Activated CD8-positive, alpha-beta memory T cell treated with anti-CD3 and anti-CD28 coated beads for 4 hours (primary cell): ENCODE measurements at places on chromosomes 1 and 21.

GRCh38 chr1:227793079-227793947 is 22.2 kb upstream of the PRSS38 start:
- DNase-seq, result no peak

DNA sequence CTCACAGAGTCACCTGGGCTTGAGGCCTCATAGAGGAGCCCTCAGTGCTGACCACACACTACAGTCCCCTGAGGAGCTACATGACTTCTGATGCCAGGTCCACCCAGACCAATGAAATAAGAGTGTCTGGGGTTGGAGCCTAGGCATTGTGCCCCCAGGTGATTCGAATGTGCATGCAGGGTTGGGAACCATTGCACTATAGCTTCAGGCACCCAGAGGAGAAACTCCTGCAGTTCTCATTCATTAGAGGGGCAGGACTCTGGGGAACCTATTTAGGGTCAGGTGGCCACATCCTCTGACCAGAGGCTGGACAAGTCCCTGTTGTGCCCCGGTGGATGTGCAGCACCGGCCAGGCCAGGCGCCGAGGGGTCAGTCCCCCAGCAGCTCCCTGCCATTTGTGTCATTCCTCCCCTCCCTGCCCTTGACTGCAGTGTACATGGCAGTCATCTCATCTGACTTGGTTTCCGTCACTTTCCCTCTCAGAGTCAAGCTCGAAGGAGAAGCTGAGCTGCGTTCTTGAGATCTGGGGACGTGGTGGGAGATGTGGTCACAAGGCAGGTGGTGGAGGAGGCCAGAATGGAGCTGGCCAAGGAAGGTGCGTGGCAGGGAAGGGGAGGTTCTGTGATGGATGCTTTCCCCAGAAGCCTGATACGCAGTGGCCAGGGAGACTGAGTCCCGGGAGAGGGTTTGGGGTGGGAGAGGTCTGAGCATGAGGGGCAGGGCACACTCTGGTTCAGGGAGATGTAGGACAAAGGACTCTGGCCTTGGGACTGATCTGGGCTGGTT is 6.4 kb downstream of the CLDN19 start:
- DNase-seq, result no peak

DNA sequence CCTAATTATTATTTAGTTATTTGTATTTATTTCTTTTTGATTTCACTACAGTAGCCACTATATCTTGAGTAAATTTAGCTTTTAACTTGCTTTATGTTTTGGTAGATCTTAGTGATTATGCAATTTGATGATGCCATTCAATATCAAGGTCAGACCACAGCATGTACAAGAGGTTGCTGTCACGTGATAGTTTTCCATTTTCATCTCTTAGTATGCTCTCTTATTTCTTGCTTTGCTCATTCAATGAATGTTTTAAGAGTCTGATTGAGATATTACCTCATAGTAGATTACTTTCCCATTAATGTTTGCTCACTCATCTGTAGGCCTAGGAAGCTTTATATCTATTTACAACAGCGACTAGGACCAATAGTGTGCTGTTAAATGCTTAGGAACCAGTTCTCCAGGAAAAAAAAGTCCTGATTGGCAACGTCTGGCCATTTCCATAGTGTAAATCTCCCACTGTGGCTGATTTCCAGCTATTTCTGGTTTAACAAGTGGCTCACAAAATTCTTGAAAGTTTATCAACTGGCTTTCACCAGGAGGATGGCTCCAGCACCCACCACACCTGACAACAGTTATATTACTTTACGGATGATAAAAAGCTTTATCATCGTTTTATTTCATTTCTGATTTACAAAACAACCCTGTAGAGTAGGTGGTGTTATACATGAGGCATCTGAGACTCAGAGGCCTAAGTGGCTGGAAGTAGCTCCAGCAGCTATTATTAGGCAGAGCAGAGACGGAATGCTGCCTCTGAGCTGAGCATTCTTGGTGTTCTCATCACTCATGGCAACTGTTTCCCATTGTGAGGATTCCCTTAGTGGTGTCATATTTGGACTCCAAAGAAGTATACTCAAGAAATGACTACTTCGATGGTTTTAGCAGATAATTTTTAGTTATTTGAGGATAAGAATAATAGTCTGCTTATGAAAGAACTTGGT is 235.2 kb downstream of the DISC1 start:
- DNase-seq, result no peak

GRCh38 chr1:221227872-221228337 is 348.7 kb downstream of the HLX start:
- no peak for DNase-seq

DNA sequence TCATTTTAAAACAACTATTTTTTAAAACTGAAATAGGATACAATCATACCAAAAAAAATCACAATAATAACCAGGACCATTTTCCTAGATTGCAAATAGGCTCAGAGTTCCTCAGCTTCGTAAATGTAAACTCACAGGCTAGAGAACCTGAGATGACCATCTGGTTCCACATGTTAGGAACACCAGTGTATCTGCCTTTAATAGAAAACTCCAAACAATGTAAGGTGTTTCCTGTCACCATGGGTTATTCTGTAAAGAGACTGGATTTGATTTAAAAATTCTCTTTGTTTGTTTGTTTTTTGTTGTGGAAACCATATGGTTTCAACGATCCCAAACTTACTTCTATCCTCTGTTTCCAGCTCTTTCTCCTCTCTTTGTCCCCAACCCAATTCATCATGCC is 197.5 kb downstream of the ZZZ3 start:
- DNase-seq, result no peak

- no peak for DNase-seq
These were observed 817.9 kb upstream of the ADGRL2 start for GRCh38 chr1:80982831-80983230.

- DNase-seq, result no peak
These were observed 4.9 kb downstream of the OTUD7B start for GRCh38 chr1:150005606-150006005.

GRCh38 chr1:116396769-116397168 is 23.7 kb downstream of the ATP1A1 start:
- no peak for DNase-seq

DNA sequence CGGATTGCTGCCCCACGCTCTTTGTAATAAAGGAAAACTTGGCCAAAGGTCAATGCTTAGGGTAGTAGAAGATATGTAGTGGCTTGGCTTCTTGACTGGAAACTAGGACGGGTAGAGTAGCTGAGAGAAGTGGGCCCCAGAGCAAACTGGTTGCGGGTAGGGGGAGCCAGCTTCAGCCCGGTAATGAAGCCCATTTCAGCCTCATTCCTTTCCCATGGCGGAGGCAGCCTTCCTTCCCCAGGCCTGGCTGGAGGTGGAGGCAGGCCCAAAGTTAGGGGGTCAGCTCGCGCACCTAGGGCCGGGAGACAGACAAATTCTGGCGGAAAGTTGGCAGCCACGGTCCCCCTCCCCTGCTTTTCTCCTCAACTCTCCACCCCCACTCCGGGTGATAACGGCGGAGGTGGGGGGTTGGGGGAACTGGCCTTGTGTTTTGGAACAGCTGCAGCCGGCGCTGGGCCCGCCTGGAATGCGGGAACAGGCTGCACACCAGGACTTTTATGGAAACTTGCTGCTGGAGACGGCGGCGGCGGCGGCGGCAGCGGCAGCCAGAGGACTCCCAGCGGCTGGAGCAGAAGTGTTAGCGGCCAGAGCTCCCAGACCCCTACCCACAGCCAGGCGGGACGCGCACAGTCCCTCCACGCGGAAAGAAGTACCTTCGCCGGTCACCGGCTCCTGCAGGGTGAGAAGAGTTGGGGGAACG is at the start of gene NEXN:
Gene NEXN, plus strand, starts transcription at position 544 of the 700 bp plus-strand sequence. CDS start 27,483 bp downstream, outside the sequence.
- no peak for DNase-seq

DNA sequence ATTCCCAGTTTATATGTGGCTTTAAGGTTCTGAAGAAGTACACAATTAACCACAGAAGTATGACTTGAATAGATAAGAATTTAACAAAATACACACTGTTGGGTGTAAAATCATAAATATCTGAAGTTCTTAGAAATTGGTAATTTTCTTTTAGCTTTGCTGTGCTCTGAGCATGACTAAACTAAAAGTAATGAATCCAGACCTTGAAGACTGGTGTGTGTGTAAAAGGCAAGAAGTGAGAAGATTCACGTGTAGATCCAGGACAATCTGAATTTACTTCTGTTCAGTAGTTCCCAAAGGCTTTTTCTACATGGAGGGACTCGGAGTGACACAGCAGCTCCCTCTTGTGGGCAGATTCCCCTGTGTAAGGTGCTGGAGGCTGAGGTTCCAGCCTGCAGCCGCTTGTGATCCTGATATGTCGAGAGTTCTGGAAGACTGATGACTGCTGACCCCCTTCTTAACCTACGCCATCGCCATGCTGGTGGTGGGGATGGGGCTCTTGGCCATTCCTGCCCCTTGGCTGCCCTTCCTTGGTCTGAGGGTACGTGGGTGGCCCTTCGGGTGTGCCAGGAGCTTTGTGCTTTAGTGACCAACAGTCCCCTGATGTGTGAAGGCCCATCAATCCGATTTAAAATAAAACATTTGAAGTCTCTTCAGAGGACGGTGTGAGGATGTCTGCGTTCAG is 62.7 kb downstream of the ADARB1 start:
- DNase-seq, result no peak
